ENCODE measurements at places on chromosomes 1 and 21.

- DNase-seq, result no peak
These were observed 296 bp upstream of the RNPEP start for GRCh38 chr1:201982082-201982622.

DNA sequence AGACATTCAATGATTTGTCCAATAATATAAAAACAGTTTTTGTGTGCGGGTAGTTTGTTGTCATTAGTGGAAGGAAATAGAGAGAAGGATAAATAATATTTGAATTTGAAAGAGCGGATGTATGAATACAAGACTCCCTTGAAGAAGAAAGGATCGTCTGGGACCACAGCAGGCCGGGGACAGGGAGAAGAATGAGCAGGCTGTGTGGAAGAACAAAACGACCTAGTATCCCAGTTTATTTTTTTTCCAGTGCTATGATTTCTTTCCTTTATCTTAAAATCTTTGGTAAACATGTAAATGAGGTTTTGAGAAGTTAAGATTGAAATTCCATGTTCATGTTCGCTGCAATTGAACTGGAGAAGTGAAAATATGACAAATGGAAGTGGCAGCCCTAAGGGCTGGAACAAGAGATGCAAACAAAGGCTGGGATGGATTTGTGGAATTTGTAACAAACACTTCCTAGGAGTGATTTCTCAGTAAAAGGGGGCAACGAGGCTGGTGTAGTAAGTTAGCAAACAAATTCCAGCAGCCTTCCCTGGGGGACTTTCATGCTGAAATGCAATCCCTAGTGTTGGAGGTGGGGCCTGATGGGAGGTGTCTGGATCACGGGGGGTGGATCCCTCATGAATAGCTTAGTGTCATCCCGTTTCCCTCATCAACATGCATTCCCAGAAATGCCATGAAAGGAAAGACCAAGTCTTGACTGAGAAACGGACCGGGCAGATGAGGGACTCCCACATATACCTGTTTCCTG is 10.2 kb upstream of the IFI16 start:
- no peak for DNase-seq

DNA sequence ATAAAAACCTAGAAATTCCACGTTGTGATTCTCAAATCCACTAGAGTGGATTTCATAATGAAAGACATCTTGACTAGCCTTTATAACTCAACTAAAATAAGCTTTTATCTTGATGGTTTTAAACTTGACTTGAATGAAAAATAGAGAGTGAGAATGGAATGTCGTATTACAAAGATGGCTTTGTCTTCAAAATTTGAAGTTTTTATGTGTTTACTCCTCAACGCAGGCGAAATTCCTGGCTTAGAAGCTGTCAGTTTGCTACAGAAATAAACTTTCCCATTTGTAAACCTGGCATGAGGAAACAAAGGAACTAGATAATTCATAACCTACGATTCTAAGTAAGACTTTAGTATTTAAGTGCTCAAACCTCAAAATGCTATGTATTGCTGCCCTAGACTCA is 90.0 kb upstream of the KRTAP19-8 start:
- no peak for DNase-seq

DNA sequence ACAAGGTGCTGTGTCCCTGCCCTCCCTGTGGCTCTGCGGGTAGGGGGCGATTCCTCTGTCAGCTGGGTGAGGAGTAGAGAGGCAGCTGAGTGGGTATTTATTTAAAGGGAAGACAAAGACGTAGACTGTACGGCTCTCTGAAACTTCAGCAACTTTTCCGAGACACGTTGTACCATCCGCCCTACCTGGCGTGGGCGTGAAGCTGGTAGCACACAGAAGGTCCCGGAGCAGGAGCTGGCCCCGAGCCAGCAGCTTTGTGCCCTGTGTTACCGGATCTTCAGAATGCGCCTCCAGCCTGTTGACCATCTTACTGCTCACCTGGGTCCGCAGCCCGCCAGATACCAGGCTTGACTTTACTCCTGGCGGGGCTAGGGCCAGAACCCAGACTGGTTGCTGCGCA is 34.9 kb downstream of the PRKCZ start:
- no peak for DNase-seq

Data from CD4-positive, alpha-beta T cell (primary cell).